Stimulated activated CD8-positive, alpha-beta memory T cell treated with anti-CD3 and anti-CD28 coated beads, Interleukin-7, amount 100 ng/mL, for 4 hours (primary cell): ENCODE measurements at places on chromosomes 13 and 19.
A peak's percentile ranks its signal among the peaks of the same experiment; 100 is the strongest.

DNA sequence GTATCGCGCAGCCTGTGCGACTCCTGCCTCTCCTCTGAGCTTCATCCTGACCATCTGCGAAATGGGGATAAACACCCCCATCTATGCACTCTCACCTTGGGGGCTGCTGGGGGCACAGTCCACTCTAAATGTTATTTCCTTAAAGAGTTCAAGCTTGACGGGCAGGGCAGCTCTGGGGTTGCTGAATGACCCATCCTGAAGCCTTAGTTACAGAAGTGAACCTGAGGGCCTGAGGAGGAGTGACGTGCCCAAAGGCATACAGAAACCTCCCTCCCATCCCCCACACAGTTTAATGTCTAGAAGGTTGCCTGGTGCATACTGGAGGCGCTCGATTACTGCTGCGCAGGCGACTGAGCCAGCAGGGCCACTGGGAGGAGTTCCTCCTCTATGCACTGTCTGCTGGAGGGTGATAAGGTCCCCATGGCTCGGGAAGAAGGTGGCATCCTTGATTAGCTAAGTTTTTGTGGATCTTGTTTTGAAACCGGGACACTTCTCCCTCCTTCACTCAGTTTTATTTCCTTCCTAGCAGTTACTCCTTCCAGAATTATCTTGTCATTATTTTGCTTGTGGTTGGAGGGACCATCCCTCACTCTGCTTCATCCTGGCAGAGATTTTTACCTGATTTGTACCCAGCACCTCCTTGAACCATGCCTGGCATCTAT lies 572 bp upstream of the FKBP8 start:
- peak; percentile 29 for DNase-seq

- no peak for DNase-seq
Measured at GRCh38 chr13:36553491-36553890, 120.3 kb upstream of the SERTM1 start.

DNA sequence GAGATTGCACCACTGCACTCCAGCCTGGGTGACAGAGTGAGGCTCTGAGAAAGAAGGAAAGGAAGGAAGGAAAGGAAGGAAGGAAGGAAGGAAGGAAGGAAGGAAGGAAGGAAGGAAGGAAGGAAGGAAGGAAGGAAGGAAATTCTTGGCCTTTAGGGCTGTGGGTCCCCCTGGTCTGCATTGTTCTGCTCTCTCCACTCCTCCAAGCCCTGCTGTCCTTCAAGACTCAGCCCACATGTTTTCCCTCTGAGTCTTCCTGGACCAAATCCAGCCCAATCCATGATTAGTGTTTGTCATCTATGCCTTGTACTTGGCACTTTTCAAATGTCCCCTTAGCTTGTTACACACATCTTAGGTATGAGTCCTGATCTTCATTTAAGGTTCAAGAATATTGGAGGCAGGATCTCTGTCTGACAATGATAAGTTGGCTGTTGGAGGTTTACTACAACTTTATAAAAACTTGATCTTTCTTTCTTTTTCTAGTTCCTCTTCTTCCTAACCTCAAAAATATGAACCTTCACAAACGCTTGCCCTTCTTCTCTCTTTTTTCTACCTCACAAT lies 48.8 kb upstream of the INTS6 start:
- no peak for DNase-seq

DNA sequence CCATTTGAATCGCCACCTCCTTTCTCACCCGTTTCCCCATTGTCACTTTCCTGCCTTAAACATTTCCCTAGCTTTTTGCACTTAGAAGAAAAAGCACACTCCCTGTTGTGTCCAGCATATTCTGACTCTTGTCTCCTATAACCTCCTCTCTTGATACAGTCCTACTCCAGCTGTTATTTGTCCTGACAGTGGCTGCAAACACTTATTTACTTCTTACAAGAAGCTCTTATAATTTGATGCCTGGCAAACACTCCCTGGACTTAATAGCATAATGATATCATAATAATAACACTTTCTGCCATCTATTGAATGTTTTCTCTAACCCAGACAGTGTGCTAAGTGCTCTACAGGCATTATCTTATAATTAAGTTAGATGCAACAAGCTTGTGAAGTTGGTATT lies 76.6 kb downstream of the DGKH start:
- DNase-seq = no peak

DNA sequence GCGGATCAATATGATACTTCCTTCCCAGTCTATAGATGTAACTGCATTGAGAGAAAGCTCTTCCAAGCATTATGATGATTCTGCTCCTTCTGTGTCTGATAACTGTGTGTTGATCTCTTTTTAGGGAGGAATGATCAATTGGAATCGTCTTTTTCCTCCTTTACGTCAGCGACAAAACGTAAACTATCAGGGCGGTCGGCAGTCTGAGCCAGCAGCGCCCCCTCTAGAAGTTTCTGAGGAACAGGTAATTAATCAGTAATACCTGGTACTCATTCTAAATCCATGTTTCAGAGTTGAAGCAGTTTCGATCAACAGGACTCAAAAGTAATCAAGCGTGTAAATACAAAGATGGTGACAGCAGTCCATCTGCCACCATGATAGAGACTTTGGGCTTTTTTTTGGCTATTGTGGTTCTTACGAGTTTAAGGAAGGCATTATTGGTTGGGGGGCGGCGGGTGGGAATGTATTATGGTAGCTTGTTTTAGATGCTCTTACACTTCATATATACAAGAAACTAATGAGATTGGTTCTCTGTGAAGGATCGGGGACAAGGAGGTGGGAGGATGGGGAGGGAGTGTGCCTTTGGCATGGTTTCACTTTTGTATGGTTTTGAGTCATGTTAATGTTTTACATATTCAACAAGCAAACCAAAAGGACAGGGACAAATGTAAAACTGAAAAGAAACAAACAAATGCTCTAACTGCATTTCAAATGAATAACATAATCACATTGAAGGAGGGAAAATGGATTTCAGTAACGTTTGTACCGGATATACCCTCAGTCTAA lies 60.7 kb upstream of the GPR183 start:
- DNase-seq = no peak

DNA sequence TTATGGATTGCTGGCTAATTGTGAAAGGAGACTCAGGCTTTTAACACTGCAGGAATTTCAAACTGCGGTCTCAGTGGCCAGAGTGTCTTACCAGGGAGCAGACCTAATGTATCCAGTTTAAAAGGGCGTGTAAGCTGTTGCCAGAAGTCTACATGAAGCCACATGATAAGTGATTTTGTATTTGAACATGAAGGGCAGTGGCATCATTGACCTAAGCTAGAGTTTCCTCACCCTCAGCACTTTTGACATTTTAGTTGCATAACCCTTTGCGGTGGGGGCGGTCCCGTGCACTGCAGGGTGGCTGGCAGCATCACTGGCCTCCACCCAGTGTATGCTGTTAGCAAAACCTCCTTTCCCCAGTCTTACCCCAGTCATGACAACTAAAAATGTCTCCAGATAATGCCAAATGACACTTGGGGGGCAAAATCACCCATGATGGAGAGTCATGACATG lies 23.7 kb upstream of the GPR18 start:
- DNase-seq = peak; percentile 39

- DNase-seq = no peak
Measured at GRCh38 chr19:14411161-14411937, 7.8 kb downstream of the DDX39A start.

DNA sequence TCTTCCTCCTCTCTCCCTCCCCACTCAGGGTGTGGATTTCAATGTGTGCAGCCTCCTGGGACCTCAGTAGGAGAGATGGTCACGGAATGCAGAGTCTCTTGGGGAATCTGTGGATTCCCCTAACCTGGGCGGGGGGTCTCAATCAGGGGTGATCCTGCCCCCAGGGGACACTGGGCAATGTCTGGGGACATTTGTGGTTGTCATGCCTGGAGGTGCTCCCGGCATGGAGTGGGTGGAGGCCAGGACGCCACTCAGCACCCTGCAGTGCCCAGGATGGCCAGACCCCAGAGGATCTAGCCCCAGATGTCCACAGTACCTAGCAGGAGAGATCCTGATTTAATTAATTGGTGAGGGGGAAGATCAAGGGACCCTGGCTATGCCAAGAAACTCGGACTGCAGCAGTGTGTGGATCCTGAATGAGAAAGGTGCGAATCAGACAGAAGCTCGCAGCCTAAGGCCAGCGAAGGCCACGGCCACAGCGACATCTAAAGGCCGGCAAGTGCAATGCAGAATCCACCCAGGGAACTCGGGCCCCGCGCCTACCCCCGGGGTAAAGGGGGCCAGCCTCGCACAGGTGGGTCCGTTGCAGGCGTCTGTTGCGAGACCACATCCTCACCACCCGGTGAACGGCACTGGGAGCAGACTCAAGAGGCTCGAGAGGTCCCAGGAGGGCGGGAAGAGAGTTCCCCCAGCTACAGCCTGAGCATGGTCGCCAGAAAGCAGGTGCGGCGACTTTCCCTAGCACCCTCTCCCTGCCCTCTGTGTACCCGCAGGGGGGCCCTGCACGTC lies 88.8 kb downstream of the GNG7 start:
- DNase-seq = peak; percentile 34
